Activated CD8-positive, alpha-beta memory T cell treated with anti-CD3 and anti-CD28 coated beads for 1 hour (primary cell): ENCODE measurements at places on chromosomes 1 and 21.

DNA sequence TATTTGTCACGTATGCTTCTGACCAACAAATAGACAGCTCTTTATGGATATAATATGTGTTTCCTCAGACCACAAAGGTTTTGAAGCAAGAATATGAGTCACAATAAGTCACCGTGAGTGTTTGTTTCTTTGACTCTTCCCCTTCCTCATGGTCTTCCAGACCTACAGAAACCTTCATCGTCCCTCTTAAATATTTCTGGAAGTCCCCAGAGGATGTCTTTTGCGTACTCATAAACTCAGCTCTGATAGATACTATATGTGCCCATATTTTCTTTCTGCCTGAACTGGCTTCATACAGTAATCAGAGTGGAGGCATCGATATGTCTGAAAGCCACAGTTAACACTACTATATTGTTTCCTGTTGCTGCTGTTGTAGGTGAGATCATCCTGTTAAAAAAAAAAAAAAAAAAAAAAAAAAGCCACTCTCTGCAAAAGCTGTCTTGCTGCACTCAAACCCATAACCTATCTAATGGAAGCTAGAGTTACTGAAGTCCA lies 38.4 kb downstream of the ADAMTS1 start:
- DNase-seq: no peak

DNA sequence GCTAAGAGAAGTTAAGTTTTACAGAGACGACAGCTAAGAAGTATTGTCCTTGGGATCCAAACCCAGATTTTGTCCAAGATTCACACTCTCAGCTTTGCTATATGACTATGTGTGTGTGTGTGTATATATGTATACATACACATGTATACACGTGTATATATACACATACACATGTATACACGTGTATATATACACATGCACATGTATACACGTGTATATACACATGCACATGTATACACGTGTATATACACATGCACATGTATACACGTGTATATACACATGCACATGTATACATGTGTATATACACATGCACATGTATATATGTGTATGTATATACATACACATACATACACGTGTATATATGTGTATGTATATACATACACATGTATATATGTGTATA lies 3.9 kb upstream of the CACHD1 start:
- DNase-seq: no peak

- no peak for DNase-seq
Measured at GRCh38 chr1:234398849-234399381, 25.7 kb downstream of the COA6 start.

- no peak for DNase-seq
Measured at GRCh38 chr1:101187297-101187696, 49.5 kb upstream of the S1PR1 start.

GRCh38 chr1:212797681-212798080 lies 6.0 kb downstream of the TATDN3 start:
- DNase-seq: no peak
